ENCODE measurements at places on chromosomes 2 and 18.

DNA sequence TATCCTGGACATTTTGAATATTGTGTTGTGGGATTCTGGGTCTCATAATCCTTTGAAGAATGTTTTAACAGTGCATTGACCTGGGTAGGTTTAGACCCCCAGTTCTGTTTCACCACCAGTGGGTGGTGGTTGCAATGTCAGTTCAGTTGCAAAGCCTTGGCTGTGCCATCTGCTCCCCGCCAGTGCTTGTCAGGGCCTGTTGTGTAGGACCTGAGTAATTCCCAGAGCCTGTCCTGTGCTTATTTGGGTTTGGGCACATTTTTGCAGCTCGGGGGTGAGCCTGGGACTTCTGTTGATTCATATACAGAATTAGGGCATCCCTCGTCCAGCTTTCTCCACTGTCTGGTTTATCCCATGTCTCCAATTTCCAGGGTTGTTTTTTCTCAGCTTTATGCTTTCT lies 24.8 kb downstream of the ATP9B start:
- no peak for DNase-seq

- DNase-seq, result no peak
Measured at GRCh38 chr18:7196421-7196820, 34.5 kb upstream of the LRRC30 start.

GRCh38 chr2:235045336-235045972 lies 93.6 kb downstream of the SH3BP4 start:
- DNase-seq, result no peak

DNA sequence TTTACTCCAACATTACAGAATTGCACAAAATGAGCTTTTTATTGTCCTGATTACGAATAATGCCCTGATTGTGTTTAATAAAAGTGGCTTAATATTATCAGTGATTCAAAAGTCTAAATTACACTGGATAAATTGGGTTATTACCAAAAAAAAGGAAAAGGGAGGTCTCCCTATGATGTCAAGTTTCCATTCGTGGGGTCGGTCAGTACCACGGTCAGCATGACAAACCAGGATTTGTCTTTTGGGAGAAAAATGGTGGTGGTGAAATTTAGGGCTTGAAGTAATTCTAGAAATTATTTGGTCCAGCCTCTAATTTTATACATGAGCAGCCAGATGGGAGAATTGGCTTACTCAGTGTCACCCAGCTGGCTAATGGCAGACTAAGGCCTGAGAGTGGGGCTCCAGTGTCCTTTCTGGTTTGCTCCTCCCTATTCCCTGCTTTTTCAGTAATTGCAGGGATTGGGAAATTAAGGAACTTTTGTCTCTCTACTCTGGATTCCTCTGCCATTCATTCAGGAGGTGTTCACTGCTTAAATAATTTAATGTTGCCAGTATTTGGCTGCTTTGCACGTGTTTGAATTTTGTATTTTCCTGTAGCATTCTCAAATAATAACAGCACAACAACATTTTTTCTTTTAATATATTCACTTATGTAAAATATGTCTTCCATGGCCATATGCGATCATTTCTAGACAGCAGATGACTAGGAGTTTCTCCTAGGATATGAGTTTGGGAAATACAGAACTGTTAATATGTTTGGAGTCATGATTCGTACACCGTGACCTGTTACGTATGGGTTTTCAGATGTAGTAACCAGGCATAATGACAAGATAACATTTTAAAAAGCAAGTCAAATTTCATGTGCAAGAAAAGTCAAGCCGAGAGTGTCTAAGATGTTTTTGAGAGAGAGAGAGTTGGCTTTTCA lies 128.9 kb upstream of the NOSTRIN start:
- DNase-seq, result no peak

DNA sequence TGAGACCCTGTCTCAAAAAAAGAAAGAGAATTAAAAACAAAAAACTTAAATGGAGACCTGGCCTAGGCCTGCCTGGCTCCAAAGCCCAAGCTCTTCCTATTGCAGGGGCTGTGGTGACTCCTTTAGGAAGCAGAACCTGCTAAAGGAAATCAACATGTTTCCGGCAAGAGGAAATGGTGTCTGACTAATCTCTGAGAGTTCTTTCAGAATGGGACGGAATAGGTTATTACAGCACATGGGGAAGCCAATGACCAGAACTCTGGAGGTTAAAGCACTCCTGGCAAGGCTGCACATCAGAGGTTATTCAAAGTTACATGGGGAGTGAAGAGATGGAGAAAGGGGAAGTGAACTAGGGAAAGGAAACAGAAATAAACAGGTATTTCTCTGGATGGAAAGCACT lies 21.4 kb downstream of the KIF3C start:
- DNase-seq, result no peak

DNA sequence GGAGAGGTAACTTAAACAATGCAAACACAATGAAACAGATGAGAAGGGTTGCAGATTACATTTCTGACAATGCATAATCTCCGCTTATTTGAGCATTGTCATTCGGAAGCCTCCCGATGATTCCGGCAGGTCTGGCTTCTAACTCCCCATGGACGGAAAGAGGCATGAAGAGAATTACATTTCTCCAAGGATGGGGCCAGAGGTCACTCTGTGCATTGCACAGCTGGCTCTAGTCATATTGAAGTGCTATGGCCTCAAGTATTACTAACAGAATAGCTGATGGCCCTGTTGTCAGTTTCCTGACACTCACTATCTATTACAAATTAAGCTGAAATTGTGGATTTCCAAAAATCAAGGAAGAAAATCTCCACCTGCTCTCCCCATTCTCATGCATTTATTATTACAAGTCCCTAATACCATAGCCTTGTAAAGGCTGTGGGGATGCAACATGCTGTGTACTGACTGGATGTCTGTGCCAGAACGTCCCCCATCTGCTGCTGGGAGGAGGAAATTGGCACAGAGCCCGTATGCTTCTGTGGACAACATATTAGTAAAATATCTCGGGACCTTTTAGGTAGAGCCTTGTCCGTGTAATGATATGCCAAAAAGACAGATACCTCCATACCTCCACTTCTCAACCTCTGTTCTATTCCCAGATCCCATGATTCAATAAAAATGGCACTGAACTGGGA lies 168.1 kb downstream of the SETBP1 start:
- DNase-seq, result no peak

- DNase-seq, result no peak
Measured at GRCh38 chr2:191217580-191217979, 27.6 kb upstream of the MYO1B start.

DNA sequence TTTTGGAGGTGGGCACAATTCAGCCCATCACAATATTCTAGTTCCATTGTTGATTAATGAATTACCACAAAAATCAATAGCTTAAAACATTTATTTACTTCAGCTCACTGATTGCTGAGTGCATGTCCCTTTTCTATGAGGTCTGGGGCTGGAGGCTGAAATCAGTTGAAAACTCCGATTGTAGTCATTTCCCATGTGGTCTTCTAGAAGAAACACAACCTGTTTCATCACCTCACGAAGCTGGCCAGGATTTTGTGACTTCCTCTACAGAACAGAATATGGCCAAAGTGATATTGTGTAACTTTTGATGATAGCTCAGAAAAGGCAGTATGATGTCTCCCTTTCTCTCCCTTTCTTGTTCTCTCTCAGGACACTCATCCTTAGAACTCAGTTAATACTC lies 44.1 kb upstream of the CYRIA start:
- no peak for DNase-seq

GRCh38 chr18:25962919-25963318 lies 127.5 kb downstream of the SS18 start:
- no peak for DNase-seq

- no peak for DNase-seq
Measured at GRCh38 chr2:151833984-151834383, 5.8 kb upstream of the ARL5A start.

GRCh38 chr2:95026471-95027368 lies 1.2 kb downstream of the MAL start:
- no peak for DNase-seq

- no peak for DNase-seq
Measured at GRCh38 chr2:144162652-144163051, 357.3 kb downstream of the ZEB2 start.

- DNase-seq, result no peak
Measured at GRCh38 chr2:42032224-42032620, 15.6 kb upstream of the PKDCC start.

- DNase-seq, result no peak
Measured at GRCh38 chr2:54598347-54599325, 124.8 kb upstream of the EML6 start.

DNA sequence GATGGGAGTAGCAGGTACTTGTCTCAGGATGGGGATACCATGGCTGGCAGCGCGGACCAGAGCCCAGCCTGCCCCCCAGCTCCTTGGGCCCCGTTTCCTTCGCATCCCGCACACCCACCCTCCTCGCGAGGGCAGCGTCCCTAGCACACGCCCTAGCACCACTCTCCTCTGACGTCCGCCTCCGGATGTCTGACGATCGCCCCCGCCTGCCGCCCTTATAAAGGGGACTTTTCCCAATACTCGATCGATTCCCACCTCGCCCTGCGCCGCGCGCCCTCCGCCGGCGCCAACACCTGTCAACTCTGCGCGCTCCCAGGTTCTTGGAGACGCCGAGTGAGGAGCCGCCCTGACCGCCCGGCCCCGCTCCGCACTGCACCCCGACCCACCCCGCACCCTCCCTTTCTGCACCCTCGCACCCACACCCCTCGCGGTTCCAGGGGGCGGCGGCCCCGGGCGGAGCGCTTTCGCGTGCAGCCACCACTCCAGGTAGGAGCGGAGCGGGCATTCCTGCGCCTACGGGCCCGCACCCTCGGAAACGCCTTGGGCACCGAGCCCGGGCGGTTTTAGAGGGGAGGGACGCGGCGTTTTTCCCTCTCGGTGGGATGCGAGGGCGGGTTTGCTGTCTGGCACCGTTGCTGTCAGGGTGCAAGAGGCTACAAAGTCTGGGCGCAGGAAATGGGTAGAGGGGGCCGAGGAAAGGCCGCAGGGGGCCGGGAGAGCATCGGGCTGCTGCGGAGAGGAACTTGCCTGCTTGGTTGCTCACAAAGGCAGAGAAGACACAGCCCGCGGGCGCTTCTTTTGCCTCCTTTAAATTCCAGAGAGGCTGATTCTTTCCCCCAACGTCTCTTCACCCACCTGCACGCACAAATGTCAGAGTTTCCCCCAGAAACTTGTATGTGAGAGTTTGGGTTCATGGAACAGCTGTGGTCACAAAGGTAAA lies at the start of gene SLC5A7:
SLC5A7 (plus strand) TSS at position 247 of the 940 bp plus-strand sequence. CDS start 1,632 bp downstream, outside the sequence.
- DNase-seq, result no peak

DNA sequence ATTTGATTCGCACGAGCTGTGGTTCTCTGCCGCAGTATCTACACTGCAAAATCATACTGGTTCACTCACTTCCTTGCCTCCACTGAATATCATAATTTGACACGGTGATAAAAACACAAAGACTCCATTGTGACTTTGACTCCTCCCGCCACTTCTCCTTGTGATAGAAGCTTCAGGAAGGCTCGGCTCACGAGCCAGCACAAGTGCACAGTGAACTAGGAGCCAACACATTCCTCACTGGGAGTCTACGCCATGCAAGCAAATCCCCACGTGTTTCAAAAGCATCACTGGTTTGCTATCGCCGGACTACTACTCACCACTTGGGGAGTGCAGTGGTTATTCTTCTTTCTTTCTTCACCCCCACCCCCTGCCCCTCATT lies 293.3 kb upstream of the PARD3B start:
- no peak for DNase-seq

- no peak for DNase-seq
Measured at GRCh38 chr2:238706673-238707072, 141.2 kb upstream of the TWIST2 start.

DNA sequence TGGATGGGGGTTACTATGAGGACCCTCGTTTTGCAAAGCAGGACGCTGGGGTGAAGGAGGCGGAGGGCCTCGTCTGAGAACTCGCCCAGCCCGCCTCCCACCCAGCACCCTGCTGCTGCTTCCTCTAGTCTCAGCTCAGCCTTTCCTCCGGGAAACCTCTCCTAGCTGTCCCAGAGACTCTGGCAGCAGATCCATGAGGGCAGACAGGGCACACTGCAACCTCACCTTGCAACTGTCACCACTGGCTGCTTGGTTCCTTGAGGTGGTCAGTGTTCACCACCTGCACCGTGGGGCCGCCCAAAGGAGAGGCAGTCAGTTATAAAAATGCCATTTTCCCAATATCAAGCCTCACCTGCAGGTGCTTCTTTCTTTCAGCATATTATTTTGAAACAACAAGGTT lies 45.6 kb downstream of the PARD6G start:
- no peak for DNase-seq

DNA sequence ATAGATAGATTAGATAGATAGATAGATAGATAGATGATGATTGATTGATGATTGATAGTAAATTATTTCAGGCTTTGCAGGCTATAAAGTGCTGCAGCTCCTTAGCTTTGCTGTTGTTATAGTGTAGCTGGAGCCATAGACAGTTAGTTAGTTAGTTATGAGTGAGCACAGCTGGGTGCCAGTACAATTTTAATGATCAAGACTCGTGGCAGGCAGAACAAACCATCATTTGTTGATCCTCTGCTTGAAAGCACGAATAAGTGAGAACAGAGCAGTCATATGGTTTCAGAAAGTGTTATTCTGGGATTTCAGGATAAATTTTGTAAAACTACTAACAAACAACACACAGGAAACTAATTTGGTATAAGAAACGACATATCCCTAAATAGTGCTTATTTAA lies 53.9 kb downstream of the THOC1 start:
- DNase-seq, result no peak

DNA sequence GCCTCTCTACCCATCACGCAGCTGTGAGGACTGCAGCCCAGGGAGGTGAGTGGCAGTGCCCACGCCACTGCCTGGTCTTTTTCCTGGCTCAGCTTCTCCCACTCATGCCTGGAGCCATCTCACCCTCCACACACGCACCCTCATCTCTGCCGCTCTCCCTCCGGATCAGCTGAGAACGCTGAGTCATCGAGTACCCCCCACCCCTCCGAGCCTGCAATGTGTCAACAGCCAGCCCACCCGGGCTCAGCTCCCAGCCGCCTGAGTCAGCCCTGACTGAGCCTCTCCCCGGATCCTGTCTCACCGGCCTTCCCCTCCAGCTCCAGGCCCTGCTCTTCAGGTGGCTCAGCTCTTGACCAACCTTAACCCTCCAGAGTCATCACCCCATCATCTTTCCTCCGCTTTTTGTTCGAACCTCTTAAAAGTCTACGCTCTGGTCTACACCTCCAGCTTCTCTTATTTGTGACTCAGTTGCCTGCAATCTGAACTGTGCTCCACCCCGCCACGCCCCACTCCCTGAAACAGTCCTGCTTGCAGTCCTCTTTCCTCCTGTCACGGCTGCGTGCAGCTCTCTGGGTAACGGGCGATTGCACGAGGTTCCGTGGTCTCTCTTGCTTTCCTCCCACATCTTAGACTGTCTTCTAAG lies 94.4 kb upstream of the ASAP2 start:
- no peak for DNase-seq

DNA sequence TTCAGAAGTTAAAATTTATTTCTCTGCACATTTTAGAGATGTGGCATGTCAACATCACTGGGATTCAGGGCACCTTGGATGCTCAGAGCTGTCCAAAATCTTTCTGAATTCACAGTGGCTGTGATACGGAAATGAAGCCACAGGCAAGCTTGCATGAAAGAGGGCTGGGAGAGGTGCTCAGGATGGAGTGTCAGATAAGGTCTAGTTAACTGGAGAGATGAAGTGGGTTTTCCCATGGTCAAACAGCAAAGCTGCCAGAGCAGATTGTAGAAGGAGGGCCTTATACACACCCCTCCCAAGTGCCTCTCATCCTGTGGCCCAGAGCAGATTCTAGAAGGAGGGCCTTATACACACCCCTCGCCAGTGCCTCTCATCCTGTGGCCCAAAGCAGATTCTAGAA lies 286.8 kb upstream of the PXDN start:
- no peak for DNase-seq
